ENCODE measurements at places on chromosomes 13 and 19. TPM values are rescaled to one million over a fixed set of nuclear protein-coding genes. Genes with fewer than 3 reads are reported as not detected.
A peak's percentile ranks its signal among the peaks of the same experiment; 100 is the strongest.

DNA sequence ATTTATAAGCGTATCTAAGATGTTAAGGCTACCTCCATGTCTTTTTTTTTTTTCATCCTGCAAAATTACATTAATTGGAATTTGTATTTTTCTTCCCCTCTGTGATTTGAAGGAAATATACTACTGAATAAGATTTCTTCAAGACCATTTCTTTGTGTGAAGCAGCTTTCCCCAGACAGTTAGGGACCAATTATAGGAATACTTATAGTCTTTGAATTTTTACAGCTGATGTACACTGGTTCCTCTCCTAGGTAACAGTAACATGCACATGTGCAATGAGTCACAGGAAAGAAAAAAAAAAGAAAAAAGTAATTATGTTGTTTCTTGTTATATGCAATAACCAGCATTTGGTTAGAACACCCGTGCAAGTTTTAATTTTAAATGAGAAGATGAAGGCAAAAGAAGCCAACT lies 82.0 kb downstream of the PCDH9 start:
- DNase-seq = no peak

DNA sequence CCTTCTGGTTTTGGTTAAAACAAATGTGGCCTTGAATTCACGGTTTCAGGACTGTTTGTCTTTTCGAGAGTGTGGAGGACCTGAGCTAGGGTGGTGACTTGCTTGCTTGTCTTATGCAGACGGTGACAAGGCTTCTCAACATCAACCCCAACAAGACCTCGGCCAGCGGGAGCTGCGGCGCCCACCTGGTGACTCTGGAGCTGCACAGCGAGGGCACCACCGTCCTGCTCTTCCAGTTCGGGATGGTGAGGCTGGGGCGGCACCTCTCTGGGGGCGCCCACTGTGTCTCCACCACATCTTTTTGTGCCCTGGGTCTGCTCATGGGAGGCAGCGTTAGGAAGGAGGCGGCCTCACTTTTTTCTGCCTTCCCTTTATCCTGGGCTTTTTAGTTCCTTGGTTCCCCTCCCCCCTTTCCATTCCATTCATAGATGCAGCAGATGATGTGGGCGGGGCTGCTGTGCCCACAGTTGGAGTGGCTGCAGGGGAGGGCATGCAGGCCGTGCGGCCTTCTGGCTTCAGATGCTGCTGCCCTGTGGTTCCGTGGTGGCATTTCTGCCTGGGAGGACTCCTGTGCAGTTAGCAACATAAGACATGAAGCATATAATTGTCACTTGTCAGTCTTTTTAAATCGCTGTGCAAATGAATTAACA lies 23.3 kb downstream of the LAMP1 start:
- DNase-seq = no peak

GRCh38 chr19:55259540-55260210 lies 858 bp upstream of the PPP6R1 start:
- DNase-seq = no peak

GRCh38 chr13:59000770-59001169 lies 1163.0 kb downstream of the DIAPH3 start:
- DNase-seq = no peak

- no peak for DNase-seq
Observed at GRCh38 chr13:109256866-109257760, 529.3 kb downstream of the IRS2 start.

GRCh38 chr13:31195616-31196015 lies 4.2 kb upstream of the B3GLCT start:
- no peak for DNase-seq

DNA sequence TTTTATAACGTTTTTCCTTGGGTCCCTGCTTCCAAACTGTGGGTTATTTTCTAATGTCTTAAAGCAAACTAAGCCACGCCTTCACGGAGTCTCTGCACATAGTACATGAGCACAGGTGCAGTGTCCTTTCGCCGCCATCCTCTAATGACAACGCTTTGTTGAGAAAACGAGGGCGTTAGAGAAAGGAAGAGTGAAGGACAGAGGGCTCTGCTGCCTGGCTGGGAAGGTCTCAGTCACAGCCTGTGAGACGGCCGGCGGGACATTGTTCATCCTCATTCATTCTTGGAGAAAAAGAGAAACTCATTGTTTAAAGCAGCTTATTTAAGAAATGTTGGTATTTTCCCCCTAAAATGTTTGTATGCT lies 9.5 kb downstream of the IL17D start:
- no peak for DNase-seq

GRCh38 chr19:662207-662961 lies 630 bp downstream of the RNF126 start:
- peak; percentile 68 for DNase-seq

DNA sequence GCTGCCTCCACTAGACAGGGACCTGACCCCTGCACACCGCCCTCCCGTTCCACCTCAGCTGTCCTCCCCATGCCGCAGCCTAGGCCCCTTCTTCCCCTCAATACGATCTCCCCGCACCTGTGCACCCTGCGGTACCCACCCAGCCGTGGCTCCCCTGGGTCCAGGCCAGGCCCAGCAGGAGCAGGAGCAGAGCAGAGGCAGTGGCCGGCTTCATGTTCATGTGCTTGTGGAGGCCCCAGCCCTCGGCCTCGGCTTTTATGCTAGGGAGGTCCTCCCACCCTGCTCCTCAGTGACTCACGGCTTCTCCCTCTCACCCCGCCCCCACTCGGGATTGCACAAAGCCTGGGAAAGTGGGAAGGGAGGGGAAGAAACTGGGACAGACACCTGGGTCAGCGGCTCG lies 11.4 kb upstream of the KRTDAP start:
- DNase-seq = no peak

DNA sequence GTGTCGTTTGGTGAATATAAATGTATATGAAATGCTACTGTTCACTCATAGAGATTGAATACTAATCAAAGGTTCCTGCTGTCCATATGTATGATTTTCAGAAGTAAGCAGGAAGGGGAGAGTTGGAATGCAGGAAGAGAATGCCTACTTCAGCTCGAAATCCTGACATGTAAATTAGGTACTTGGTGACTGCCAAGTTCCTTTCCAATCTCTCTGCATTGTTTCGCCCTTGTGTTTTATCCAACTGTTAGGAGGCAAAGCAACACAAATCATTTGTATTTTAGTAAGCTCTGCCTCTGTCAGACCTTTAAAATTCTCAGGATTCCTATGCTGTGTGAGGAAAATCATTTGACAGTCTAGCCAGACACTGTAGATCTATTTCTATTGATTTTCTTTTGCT lies 9.0 kb downstream of the STARD13 start:
- DNase-seq = no peak

DNA sequence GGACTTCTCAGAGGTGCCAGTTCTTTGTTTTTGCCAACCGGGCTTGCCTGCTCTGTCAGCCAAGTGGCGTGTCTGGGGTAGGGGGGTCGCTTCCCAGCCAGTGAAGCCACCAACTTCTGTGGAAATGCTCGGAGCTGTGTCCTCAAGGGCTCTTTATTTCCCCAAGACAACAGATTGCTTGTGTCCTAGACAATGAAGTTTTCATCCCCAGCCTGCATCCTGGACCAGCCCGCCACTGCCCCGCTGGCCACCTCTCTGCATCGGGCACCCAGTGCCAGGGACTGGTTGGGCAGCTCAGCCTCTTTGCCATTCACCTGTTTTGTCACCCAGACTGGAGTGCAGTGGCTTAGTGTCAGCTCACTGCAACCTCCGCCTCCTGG lies 3.7 kb downstream of the RAB11B start:
- DNase-seq = no peak

- DNase-seq = no peak
Observed at GRCh38 chr19:19399733-19400433, 5.6 kb upstream of the GATAD2A start.

DNA sequence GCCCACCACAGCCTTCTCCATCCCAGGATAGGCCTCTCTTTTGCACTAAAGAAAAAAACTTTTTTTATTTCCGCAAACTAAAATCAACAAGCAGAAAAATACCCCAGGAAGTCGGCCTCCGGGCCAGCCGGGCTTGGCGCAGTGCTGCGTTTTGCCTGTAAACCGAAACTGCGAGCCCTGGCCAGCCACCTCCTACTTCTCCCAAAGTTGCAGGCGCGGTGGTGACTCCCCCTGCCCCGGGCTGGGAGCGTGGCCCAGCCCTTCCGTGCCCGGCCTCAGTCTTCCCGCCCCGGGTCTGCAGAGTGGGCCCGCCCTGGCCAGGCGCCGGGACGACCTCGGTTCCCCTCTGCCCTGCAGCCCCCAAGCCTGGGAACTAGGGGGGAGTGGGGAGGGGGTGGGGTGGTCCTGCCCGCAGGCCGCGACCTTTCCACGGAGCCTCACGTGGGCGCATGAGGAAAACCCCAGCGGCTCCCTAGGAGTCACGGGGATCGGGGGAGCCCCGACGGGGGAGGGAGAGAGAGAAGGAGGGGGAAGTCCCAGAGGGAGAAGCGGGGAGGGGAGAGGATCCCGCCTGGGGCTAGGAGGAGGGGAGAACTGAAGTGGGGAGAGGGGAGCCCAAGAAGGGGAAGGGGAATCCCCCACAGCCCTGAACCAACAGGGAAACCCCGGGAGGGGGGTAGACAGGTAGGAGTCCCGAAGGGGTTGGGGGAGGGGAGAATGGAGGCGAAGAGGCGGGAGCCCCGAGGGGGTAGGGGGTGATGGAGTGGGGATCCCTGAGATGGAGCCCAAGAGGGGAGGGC lies 3.0 kb downstream of the GADD45B start:
- DNase-seq = peak; percentile 65

- no peak for DNase-seq
Observed at GRCh38 chr13:97946951-97947588, 6.4 kb upstream of the IPO5 start.

GRCh38 chr19:7476777-7477494 lies 11.9 kb downstream of the PEX11G start:
- no peak for DNase-seq

GRCh38 chr13:93899981-93900380 lies 579.5 kb downstream of the DCT start:
- DNase-seq = no peak

The DMKN gene
- total RNA-seq = not detected

The ZNF415 gene
- total RNA-seq = 0.21 TPM

The CBARP gene
- total RNA-seq = 1.8 TPM

The ZNF358 gene
- 4.8 TPM for total RNA-seq

The SHISA7 gene
- not detected for total RNA-seq

The LPAR2 gene
- total RNA-seq = 25.8 TPM

The ZNF541 gene
- 0.05 TPM for total RNA-seq

The TDRD12 gene
- 0.18 TPM for total RNA-seq
